ENCODE measurements at places on chromosomes 13 and 19.
A peak's percentile ranks its signal among the peaks of the same experiment; 100 is the strongest.

- no peak for DNase-seq
These were observed 7.2 kb upstream of the RHPN2 start for GRCh38 chr19:33071887-33072286.

GRCh38 chr19:1490311-1491113 lies at the start of gene PCSK4:
TSS of gene PCSK4 (minus strand) at chr19:1490350. CDS start at chr19:1490346, 4 bp downstream.
- peak; percentile 98 for DNase-seq

DNA sequence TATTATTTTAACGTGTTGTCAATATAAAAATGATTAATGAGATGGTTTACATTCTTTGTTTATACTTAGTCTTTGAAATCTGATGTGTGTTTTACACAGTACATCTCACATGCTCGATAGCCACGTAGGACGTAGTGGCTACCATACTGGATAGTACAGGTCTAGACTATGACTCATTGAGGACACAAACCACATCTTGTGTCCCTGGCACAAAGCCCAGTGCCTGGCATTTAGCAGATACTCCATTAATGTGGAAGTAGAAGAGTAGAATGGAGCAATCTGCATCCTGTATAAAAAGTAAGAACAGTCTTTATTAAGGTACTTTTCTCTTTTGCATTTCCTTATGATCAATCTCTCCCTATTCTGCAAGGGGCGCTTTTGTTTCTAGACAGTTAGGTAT lies 49.0 kb upstream of the FRY start:
- no peak for DNase-seq

DNA sequence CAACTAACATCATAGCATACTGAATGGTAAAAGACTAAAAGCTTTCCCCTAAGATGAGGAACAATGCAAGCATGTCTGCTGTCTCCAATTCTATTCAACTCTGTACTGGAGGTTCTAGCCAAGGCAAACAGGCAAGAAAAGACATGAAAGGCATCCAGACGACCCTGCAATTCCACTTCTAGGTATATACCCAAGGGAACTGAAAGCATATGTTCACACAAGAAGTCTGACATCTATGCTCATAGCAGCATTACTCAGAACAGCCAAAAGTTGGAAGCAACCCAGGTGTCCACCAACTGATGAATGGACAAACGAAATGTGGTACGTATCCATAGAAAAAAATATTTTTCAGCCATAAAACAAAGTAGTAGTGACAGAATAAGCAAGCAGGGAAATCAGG lies 39.1 kb downstream of the PEPD start:
- DNase-seq, result no peak

- DNase-seq, result no peak
These were observed 80.4 kb downstream of the HSPH1 start for GRCh38 chr13:31081316-31081715.

- DNase-seq, result no peak
These were observed 49.1 kb downstream of the NFIX start for GRCh38 chr19:13044231-13044836.

DNA sequence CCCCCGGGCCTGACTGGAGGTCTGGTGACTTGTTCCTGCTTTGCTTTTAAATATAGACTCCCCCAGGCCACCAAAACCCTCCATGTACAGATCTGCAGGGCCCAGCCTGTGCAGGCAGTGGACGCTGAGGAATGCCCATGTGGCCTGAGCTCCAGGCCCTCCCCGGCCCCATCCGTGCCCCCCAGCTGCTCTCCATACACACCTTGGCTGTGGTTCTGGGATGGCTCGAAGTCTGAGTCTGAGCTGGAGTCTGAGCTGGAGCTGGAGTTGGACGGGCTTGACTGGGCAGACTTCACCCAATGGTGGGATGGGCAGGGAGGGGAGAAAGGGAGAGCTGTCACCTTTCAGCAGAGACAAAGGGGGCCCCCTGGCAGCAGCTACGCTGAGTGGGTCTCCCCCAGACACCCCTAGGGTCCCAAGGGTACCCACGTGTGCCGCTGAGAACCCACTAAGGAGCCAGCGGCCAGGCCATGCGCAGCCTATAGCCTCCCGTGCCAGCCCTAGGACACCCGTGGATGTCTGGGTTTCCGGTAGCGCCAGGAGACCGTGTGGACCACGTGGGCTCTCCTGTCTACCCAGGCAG lies 61.9 kb downstream of the MLLT1 start:
- DNase-seq, result no peak

GRCh38 chr13:89828506-89828905 lies 1519.0 kb upstream of the MIR17HG start:
- DNase-seq, result no peak

DNA sequence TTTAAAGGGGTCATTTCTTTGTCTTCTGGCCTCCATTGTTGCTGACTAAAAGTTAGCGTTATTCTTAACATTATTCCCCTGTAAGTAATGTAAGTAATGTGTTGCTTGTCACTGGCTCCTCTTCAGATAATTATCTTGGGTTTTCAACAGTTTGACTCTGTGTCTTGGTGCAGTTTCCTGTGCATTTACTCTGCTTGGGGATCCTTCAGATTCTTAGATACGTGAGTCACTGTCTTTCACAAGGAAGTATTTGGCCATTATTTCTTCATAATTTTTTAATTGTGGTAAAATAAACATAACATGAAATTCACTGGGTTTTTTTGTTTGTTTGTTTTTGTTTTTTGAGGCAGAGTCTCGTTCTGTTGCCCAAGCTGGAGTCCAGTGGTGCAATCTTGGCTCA lies 13.5 kb upstream of the OR7D2 start:
- DNase-seq, result no peak

GRCh38 chr13:109985871-109986450 lies 199.6 kb upstream of the IRS2 start:
- no peak for DNase-seq

DNA sequence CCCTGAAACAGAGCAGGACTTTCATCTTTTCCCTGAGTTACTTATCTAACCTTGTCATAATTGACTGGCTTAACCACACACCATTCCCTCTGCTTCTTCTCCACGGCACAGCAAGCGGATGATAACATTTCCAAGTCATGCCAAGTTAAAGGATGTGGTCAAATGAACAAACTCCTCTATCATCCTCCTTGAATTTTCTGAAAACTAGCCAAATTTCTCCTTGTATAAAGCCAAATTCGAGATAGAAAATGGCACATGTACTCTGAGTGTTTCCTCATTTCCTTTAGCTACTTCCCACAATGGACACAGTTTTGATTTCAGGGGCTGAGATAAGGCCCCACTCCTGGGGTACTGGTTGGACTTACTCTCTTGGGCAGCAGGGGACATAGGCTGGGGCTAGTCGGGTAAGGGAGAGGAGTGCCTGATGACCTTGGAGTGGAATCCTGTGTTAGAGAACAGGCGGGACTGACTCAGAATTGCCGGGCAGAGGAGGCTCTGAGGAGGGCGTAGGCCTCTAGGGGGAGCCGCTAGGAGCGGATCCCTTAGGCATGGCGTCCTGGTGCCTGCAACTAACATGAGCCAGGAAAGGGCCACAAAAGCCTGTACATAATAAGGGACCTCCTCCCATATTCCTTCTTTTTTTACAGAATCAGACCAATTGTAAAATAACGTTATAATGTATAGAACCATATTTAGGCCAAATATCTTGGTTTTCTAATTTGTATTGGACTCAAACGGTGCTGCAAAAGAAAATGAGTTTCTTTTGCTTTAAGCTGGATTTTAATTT lies 20.3 kb upstream of the TMTC4 start:
- DNase-seq, result no peak

DNA sequence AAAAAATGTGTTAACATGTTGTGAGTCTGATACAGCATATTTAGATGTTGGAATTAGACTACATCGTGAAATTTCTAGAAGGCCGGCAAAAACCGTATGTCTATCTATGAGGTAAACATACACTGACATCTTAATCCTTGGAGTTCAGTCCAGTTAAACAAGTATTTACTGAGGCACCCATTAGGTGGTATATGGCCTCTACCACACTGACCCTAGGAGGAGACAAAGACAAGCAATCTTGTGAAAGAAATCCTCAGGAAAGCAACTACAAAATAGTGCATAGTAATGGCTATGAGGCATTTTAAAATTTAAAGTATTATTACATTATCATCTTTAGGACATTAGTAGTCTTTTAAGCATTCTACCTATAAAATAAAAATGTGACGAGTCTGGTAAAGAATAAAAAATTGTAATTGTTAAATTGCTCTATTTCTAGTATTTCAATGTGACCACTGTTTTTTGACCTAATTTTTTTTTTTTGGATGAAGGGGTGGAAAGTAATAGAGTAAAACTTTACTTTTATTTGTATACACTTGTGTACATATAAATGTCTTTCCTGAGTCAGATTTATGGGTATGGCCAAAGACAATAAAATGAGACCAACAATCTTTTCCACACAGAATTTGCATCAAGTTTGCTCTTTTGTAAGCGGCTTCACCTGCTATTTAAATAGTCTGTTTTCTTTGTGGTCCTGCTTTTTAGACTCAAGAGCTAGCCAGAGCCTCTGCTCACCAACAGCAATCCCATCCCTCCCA lies 50.5 kb downstream of the KATNAL1 start:
- no peak for DNase-seq

- DNase-seq, result no peak
These were observed 9.2 kb upstream of the WASF3 start for GRCh38 chr13:26548205-26548765.

DNA sequence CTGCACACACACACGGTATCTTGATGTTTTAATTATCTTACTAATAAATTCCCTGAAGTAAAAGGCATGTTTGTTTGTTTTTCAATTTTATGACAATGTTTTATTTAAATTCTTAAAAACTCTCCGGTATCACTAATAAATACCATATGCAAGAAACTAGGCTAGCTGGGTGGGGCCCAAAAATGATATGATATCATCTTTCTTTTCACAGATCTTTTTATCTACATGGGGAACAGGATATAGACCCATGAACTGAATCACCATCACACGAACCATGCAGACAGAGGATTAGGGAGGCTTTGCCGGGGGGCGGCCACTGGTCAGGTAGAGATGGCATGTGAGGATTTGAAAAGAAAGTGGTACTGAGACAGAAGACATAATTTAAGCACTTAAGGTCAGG lies 266.4 kb downstream of the ENOX1 start:
- DNase-seq, result no peak

- no peak for DNase-seq
These were observed 100.4 kb downstream of the SLC10A2 start for GRCh38 chr13:102965802-102966201.

DNA sequence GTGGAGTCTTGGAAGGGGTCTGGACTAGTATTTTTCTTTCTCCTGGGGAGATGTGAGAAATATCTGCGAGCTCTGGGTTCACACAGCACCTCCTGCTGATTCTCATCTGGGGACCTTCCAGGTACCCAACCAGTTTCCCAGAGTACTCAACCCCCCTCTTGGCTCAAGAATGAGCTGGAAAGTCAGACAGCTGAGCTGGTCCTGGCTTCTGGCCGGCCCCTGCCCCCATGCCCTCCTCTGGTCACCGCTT lies 2.2 kb upstream of the PDE4A start:
- no peak for DNase-seq

- no peak for DNase-seq
These were observed 857 bp downstream of the IER2 start for GRCh38 chr19:13150931-13151604.

DNA sequence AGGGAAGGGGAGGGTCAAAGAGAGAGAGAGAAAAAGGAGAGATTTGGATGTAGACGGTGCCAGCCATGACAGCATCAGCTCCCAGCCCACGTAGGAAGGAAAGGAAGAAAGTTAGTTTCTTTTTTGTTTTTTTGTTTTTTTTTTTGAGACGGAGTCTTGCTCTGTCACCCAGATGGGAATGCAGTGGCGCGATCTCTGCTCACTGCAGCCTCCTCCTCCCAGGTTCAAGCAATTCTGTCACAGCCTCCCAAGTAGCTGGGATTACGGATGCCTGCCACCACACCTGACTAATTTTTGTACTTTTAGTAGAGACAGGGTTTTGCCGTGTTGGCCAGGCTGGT lies 27.6 kb downstream of the ELL start:
- DNase-seq, result no peak

GRCh38 chr13:18959996-18960395 lies 221.6 kb downstream of the TUBA3C start:
- no peak for DNase-seq

DNA sequence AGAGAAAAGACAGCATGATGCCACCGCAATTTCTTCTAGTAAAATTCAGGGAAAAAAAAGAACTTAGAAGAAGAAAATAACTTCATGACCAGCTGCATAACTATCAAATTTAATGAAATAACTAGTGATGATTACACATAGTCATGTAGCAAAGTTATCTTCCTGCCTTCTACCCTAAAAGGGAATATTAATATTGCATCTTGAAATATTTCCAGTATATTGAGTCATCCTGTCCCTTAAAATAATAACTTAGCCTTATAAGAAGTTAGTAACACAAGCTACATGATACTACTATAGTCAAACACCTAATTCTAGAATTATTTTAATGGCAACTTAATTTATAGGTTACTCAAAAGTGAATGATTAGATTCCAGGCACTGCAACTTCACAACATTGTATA lies 289.2 kb downstream of the KLF12 start:
- no peak for DNase-seq

DNA sequence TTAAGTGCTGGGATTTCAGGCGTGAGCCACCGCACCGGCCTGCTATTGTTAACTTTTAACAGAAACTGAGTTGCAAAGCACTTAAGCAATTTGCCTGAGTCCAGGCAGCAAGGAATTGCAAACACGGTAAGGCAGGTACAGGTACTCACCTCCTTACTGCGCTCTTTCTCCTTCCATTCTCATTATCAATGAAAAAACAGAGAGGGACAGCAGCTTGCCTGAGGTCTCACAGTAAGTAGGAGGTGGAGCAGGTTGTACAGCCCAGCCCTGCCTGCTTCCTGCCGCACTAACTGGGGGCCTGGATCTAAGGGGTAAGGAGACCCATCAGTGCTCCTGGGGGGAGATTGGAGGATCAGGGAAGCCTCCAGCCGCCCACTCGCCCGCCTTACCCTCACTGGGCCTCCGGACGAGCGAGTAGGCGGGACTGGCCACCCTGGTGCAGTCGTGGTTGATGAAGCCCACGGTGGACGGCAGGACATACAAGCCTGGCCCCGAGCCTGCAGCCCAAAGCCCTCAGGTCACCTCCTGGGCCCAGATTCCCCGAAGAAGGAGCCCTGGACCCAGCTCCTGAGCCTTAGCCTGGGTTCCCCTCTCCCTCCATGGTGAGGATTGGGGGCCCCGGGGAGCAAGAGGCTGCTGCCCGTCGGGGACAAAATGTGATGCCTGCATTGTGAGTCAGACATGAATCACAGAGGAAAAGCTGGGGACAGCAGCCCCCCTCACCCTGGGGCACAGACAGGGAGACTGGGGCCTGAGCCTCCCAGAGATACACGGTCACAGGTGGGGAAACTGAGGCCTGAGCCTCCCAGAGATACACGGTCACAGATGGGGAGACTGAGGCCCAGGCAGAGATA lies 11.4 kb upstream of the SHC2 start:
- no peak for DNase-seq

DNA sequence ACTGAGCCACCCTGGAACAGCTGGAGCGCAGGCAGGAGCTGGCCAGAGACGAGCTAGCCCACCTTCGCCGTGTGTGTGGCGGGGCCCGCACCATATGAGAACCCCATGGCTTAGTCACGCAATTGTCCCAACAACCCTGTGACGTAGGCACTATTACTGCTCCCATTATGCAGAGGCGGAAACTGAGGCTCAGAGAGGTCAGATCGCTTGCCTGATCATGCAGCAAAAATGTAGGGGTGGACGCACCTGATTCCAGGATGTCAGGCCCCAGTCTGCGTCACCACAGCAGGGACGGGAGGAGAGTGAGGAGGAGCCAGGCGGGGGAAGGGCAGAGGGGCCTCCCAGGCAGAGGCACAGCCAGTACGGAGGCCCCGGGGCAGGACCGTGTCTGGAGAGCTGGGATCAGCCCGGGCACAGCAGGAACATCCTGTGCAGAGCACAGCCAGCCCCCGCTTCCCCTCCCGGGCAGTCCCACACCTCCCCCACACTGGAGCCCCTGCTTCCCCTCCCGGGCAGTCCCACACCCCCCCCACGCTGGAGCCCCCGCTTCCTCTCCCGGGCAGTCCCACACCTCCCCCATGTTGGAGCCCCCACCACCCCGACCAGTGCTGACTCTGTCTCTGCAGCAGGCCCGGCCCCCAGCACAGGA lies 16.7 kb downstream of the PIP5K1C start:
- DNase-seq, result no peak
